Stimulated activated CD4-positive, alpha-beta T cell treated with anti-CD3 and anti-CD28 coated beads, Interleukin-2, amount 100 ng/mL, for 24 hours (primary cell): ENCODE measurements at places on chromosomes 4 and X.

- no peak for DNase-seq
Observed at GRCh38 chrX:9912351-9913145, 54.6 kb upstream of the CLDN34 start.

- no peak for DNase-seq
Observed at GRCh38 chr4:76738086-76738931, 159.6 kb downstream of the SOWAHB start.

DNA sequence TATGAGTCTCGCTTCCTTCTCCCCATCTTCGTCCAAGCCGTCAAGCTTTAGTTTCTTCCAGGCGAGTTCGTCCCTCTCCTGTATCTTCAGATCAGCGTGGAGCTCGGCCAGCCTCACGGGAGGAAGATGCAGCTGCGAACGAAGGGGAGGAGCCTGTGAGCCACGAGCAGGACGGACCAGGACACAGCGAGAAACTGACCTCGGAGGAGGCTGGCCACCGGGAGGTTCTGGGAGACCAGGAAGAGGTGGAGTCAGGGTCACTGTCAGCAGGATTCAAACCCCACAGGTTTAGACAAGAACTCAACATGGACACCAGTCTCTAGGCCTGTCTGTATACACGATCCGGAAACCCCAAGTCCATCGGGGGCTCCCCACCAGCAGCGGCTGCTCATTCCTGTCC, 7.3 kb downstream of the LRPAP1 start:
- no peak for DNase-seq

GRCh38 chrX:109719264-109719663, 13.8 kb downstream of the ACSL4 start:
- no peak for DNase-seq
